Prostate gland (tissue), 2 donors: ENCODE measurements at places on chromosomes 3 and 15.
A peak's percentile ranks its signal among the peaks of the same experiment; 100 is the strongest.

- no peak for DNase-seq
These were observed 412.5 kb downstream of the TBC1D5 start for GRCh38 chr3:17329927-17330326.

- DNase-seq, result no peak
These were observed 59.8 kb downstream of the SFMBT1 start for GRCh38 chr3:52986049-52986448.

GRCh38 chr3:11601446-11602238 is 42.1 kb downstream of the VGLL4 start:
- DNase-seq, result peak; percentile 46

GRCh38 chr3:191068946-191069813 is 129.9 kb upstream of the OSTN start:
- DNase-seq, result no peak

DNA sequence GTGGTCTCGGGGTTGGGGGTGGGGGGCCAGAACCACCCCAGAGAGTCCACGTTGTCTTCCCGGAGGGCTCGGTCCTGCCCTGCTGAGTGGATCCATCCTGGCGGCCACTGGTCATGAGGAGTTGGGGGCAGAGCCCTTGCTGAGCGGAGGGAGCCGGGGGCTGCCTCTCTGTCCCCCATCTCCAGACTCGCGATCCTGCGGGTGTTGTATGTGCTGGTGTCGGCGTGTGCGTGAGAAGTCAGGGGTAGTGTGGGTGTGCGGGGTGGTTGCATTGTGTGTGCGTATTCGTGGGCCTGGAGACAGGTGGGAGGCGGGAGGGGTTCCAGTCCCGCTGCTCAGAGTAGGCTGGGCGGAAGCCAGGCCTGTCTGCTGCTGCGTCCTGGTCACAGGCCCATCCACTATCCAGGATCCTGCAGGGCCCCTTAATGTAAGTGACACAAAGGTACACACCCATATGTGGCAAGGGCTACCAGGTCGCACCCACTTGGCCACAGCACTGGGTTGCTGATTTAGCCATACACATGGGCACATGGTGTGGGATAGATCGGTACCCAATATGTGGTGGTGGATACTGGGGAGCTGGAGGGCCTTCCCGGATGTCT is 30.7 kb downstream of the NBEAL2 start:
- DNase-seq, result no peak

DNA sequence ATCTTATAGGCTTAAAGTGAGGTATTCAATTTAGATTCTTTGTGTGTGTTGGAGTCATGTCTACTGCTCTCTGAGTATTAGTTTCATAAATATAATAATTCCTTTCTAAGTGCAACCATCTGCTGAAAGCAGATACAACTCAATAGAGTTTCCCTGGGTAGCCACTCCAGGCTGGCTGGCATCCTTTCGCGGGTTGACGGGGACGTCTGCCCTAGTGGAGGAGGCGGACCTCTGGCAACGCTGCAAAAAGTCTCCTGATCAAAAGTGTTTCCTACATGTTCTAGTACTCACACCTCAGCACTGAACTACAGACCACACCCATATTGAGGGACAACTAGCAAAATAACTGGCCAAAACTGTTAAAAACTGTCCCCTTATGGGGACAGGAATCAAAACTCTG is 2.5 kb downstream of the MOBP start:
- no peak for DNase-seq

DNA sequence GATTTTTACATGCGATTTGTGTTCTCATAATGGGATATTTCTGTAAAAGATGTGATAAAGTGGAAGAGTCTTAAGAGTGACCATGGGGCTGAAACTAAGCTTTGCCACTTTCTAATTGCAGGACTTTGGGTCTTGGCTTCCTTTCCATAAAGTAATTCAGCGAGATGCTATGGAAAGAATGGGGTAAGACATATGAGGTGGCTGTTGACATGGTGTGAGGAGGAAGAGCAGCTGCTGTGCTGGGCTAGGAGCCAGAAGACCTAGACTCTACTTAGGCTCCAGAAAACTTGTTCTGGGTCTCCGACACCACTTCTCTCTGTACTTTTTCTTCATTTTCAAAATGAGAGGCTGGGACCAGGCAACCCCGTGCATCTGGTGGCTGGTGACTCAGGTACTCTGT is 654.5 kb upstream of the CFAP20DC start:
- DNase-seq, result no peak

GRCh38 chr3:157465741-157466140 is 29.1 kb downstream of the PTX3 start:
- DNase-seq, result no peak
